ENCODE measurements at places on chromosomes 6 and 20.

DNA sequence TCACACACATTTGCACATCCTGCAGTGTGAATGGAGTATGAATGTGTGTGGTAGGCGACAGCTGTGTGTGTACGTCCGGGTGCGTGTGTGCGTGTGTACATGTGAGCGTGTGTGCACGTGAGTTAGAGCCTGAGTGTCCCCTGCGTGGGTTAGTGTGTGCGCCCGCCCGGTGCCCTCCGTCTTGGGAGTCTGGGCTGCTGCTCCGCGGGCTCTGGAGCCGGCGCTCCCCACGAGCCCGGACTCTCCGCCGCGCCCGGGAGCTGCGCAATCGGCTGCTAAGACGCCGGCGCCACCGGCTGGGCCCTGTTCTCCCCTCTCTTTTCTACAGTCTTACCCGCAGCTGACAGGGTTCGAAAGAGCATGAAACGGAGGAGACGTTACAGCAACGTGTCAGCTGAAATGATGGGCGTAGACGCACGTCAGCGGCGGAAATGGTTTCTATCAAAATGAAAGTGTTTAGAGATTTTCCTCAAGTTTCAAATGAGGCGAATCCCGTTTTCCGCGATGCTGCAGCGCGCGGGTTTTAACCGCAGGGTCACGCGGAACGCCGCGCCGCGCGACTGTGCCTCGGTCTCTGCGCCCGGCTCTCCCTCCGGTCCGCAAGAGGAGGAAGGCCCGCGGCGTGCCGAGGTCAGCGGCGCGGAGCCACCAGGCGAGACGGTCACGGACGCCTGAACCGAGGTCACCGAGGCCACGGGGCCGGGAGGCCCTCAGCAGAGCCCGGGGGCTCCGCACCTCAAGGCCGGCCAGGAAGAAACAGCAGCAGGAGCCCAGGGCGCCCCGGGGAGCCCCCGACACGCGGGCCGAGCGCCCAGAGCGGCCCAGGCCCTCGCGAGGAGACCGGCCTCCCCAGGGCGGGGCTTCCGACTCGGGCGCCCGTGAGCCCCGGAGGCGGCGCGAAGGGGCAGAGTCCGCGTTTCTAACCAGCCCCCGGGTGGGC, 95.3 kb upstream of the BHLHE23 start:
- peak; percentile 34 for DNase-seq

- DNase-seq, result no peak
These were observed 78.2 kb upstream of the TBX18 start for GRCh38 chr6:84842525-84843166.

DNA sequence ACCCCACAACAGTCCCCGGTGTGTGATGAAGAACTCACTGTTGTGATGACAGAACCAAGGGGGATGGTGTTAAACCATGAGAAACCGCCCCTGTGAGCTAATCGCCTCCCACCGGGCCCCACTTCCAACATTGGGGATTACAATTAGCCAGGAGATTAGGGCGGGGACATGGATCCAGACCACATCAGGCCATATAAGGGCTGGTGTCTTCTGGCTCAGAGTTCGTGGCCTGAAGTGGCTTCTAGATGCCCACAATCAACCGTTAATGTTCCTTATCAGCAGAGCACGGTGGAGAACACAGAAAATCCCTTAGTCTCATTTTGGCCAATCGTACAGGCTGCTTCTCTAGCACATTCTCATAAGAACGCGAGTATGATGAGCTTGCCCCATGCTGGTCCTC, 10.9 kb upstream of the MAS1 start:
- no peak for DNase-seq

GRCh38 chr20:58086763-58087561, 141.5 kb downstream of the ANKRD60 start:
- no peak for DNase-seq

Data from activated gamma-delta T cell (primary cell).